ENCODE measurements at places on chromosomes 4 and X.

DNA sequence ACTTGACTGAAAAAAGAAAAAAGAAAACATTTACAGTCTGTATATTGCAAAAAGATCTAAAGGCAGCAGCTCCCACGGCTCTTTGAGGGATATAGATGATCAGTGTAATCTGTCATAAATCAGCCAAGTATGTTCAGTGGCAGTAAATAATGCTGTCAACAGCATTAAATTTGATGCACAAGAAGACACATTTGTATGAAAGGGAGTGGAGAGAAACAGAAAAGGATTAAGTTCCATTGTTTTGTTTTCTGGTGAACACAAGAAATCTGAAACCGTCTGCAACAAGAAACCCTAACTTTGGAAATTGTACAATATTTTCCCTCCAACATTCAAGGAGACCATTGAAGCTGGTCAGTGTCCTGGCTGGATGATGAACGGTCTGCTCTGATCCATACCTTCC, 27.6 kb upstream of the C1QTNF7 start:
- DNase-seq, result no peak

DNA sequence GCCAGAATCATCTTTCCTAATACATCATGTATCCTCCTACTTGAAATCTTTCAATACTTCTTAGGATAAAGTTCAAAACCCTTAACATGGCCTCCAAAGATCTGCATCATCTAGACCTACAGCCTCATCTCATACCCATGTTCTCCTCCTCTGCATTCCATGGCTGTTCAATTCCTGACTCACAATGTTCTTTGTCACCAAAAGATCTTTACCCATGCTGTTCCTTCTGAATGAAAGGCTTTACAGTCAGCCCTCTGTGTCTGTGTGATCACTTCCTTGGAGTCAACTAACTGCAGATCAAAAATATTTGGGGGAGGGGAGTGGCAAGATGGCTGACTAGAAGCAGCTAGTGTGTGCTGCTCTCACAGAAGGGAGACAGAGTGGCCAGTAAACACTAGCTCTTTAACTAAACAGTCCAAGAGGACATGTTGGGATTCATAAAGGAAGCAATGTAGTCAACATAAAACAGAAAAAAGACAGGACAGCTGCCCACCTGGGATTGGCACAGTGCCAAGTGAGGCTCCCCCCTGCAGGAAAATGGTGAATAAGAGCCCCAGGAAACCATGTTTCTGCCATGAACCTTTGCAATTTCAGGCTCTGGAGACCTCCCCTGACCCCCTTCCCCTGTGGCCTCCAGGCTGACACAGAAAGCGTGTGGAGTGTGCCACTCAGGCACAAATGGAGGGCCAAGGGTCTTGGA, 31.9 kb downstream of the CBR4 start:
- DNase-seq, result no peak

DNA sequence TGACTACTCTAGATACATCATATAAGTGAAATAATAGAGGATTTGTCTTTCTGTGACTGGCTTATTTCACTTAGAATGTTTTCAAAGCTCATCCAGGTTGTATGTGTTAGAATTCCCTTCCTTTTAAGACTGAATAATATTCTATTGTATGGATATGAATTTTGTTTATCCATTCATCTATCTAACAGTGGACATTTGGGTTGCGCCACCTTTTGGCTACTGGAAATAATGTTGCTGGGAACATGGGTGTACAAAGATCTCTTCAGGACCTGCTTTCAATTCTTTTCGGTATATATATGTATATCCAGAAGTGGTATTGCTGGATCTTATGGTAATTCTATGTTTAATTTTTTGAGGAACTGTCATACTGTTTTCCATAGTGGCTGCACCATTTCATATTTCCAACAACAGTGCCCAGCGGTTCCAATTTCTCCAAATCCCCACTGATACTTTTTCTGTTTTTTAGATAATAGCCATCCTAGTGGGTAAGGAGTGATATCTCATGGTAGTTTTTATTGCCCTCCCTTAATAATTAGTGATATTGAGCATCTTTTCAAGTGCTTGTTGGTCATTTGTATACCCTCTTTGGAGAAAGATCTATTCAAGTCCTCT, 3.4 kb upstream of the SCD5 start:
- no peak for DNase-seq

DNA sequence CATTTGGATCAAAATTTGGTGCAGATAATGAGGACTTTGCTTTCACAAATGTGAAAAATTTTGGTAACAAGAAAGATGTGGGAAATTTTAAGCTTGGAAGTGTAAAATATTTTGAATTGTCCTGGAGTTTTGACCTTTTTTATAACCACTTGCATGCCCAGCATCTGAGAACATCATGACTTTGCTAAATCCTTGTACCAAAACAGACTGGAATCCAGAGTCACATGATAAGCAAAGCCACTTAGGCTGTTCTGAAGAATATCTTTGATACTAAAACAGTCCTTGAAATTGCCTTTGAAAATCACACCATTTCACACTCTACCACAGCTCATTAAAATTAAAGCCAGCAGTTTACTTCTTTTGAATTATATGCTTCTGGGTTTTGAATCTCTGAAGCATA, 2.5 kb upstream of the PPM1K start:
- DNase-seq, result no peak

DNA sequence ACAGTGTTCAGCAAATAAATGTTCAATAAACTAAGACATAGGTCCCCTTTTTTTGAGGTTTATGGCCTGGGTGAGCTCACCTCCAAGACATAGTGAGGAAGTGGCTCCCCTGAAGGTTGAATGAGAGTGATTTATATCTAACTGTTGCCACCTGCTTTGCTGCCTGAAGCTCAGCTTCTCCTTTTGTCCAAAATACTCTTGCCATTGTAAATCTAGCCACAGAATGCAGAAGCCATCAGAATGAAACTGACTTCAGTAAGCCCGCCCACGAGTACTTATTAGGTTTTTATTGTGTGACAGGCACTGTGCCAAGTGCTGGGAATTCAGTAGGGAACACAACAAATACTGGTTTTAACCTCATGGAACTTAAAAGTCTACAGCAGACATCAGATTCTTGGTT, 18.0 kb downstream of the SPINK2 start:
- no peak for DNase-seq

All from NCI-H526 (cell line).